Thoracic aorta (tissue), 2 donors: ENCODE measurements at places on chromosomes 5 and 9. TPM values are rescaled to one million over a fixed set of nuclear protein-coding genes. Genes with fewer than 3 reads are reported as not detected.

DNA sequence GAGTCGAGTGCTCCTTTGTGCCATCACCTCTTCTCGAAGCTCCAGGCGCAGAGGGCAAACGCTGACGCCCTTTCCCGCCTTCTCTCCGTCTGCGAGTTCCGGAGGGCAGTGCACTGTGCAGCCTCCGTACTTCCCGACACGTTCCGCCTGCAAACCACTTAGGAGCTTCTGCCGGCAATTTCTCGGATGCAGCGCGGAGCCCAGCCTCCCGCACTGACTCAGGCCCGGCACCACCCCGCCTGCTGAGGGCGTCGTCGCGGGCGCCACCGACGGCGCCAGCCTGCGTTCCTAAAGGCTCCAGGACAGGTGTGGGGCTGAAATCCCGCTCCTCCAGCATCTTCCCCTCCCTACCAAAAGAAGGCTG is 9.3 kb upstream of the TRIM36 start:
- no peak for DNase-seq

The LRRC19 gene
- total RNA-seq = not detected

GRCh38 chr5:129243039-129243438 is 148.5 kb downstream of the ISOC1 start:
- no peak for DNase-seq

GRCh38 chr9:72471096-72471495 is 50.3 kb upstream of the TMC1 start:
- DNase-seq = no peak

DNA sequence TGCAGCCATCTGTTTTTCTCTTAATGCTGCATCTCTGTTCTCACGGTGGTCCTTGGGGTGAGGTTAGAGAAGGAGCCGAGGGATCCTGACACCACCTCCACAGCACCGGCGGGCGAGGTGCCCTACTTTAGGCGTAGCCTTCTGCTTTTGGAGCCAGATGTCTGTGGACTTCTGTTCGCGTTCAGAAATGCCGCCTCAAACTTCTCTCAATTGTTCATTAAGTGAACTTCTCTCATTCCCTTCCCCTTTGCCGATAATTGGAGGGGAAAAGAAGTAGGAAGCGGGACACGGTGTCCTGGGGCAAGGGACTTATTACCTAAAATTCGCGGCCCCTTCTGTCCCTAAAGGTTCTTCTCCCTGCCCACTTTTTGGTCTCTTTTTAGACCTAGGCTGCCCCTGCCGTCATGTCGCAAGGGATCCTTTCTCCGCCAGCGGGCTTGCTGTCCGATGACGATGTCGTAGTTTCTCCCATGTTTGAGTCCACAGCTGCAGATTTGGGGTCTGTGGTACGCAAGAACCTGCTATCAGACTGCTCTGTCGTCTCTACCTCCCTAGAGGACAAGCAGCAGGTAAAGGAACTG is 455 bp downstream of the KIF20A start:
- no peak for DNase-seq

The GPX3 gene
- 1,240 TPM for total RNA-seq

DNA sequence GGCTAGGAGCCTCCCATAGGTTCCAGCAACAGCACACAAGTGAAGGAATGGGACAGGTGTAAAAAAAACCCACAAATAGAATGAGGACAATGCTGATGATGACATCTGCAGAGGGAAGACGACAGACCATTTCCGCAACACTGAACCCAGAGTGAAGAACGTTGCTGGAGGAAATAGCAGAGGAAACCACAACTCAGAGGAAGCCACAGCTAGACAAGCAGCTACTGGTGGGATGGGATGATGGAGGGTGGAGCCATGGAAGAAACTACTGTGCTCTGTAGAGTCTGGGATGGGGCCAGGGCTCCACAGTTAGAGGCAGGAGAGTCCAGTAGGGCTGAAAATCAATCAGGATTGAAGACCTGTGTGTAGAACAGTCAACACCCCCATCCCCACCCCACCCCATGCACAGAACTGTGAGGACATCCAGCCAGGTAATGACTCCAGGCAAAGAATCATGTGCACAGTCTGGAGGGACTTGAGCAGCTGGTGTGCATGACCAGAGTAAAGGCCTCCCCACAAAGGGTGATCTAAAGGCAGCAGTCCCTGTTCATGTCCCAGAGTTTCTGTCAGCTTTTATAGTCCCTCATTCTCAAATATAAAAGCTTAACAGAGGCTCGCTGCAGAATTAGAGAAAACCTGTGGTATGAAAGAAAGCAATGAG is 65.2 kb upstream of the SPIN1 start:
- no peak for DNase-seq

GRCh38 chr9:137676998-137677397 is 58.2 kb downstream of the EHMT1 start:
- DNase-seq = no peak

GRCh38 chr5:24347158-24347557 is 297.6 kb downstream of the CDH10 start:
- no peak for DNase-seq

GRCh38 chr9:90722071-90722470 is 79.4 kb upstream of the DIRAS2 start:
- DNase-seq = no peak

DNA sequence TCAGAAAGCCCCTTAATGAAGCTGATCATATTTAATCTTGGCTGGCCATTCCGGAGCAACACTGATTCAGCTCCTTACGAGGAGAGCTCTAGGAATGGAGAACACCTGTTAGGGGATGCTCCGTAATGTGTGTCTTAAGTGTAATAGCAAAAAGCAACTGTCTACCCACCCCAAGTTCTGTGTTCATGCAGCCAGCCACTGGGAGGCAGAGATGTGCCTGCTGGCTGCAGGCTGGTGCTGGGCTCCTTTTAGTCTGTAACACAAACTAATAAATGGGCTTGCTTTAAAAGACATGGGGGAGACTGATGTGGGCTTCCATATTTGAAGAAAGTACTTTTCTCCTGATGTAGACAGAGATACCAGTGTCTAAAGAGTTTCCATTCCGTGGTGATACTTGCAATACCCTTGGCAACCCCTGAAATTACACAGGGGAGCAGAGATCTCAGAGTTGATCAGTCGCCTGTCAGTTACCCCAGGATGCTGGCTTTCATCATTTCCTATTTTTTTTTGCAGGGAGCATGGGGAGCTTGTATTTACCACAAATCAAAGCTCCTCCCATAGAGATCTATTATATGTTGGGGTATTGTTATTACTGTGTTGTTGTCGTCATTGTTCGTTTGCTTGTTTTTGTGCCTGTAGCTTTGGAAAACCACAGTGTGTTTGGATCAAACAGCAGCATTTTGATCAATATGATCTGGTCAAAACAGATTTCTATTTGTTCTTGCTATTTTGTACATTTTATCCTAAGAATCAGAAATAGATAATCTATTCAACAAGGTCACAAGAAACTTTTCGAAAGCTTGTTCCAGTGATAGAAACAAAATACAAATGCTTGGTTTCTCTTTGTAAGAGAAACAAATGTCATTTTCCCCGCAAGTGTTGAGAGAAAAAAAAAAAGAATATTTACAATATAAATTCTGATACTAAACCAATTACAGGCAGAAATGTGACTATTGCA is 65.8 kb downstream of the MTX3 start:
- DNase-seq = no peak

DNA sequence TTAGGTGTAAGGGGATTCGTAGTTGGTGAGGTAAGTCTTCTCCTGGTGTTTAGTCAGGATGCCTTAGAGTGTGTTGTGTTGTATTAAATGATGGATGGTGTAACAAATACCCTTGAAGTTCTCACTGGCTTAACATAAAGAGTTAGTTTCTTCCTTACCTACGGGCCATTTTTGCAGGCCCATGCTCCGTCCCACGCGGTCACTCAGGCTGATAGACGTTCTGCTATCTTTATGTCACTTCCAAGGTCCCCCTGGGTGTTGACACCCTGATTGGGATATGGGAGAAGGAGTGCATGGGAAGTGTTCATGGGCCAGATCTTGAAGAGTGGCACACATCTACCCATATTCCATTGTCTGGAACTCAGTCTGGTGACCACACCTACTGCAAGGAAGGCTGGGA is 214.0 kb downstream of the MAST4 start:
- DNase-seq = no peak

The NEURL1B gene
- total RNA-seq = 17.6 TPM

The MEGF10 gene
- total RNA-seq = under 0.01 TPM

The C5orf58 gene
- not detected for total RNA-seq

GRCh38 chr9:68927165-68927564 is 86.7 kb downstream of the PRKACG start:
- DNase-seq = no peak

The PDE6A gene
- total RNA-seq = not detected

The LCN15 gene
- total RNA-seq = not detected

The NKD2 gene
- total RNA-seq = 1.5 TPM

DNA sequence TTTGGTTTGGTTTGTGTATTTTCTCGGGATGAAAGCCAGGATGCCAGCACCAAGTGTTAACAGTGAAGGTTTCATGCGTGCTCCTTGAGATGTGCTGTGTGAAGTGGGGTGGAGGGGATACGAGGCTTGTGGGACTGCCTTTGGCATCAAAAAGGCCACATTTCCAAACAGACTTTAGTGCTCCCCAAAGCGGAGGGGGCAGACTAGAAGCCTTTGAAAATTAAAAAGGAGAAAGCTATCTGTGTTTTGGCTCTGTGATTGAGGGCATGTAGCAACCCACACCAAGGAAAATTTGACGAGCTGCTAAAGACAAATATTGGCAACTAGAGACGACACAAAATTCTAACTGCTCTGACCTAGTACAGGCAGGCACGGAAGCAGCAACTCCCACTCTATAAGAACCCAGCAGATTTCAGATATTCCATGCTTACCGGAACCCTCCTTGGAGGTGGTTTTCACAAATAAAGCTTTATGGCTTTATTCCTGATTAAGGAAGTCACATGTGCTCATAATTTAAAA is 154.5 kb downstream of the ARSB start:
- DNase-seq = no peak

The C9 gene
- not detected for total RNA-seq

DNA sequence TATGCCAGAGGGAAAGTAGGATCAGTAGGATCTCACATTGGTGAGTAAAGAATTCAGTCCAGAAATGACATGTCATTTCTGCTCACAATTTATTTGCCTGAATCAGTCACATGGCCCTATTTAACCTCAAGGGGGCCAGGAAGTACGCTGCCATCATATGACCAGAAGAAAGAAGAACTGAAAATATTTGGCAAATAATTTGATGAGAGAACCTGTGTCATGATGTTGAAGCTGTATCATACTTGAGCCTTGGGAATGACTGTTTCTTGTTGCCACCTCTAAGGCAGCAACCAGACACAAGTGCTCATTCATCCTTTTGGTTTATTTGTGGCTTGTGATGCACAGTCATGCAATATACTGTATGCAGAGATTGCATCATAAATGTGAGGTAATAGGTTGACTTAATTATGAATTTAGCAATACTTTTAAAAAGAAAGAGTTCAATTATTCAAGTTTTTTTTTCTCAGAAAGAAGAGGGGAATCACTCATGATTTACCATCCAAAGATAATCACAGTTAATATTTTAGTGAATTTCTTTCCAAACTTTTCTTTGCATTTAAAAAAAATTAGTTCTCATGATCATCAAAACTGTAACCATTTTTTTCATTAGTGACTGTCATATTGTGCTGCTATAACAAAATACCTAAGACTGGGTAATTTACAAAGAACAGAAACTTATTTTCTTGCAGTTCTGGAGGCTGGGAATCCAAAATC is 8.2 kb upstream of the ZFYVE16 start:
- DNase-seq = no peak

GRCh38 chr5:79133657-79134451 is 22.2 kb downstream of the BHMT start:
- peak; percentile 4 for DNase-seq

The PCDHA7 gene
- 0.42 TPM for total RNA-seq

The PGM5 gene
- 79.3 TPM for total RNA-seq

The CCDC183 gene
- 0.68 TPM for total RNA-seq

The CER1 gene
- total RNA-seq = not detected

DNA sequence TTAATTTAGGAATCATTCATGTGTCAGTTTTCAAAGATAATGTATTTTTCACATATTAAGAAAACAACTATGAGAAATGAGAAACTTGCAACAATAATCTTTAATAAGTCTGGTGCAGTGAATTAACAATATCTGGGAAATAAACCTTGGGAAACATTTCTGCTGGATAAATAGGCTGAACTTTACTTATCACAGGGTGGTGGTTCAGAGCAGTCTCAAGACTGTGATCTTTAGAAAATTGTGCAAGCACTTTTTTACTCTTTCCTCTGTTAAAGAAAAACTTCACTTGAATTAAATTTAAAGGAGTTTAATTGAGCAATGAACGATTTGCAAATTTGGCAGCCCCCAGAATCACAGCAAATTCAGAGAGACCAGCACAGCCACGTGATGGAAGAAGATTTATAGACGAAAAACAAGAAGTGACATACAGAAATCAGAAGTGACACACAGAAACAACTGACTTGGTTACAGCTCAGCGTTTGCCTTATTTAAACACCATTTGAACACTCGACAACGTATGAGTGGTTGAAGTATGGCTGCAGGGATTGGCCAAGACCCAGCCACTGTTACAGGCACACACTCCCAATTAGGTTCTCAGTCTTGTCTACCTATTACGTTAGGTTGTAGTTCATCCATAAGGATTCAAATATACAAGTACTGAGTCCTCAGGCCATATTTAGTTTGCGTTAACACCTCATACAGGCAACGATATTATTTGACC is 631.9 kb downstream of the SLCO4C1 start:
- no peak for DNase-seq

The IFNA5 gene
- 0.68 TPM for total RNA-seq
